OCI-M1 (cell line): ENCODE measurements at places on chromosomes 7 and 10.

- DNase-seq = peak; percentile 71
Measured at GRCh38 chr10:117320050-117320665, 55.1 kb downstream of the PDZD8 start.

- peak; percentile 66 for DNase-seq
Measured at GRCh38 chr10:11875494-11876281, 52.5 kb downstream of the PROSER2 start.

GRCh38 chr7:55156919-55157763 lies 138.3 kb downstream of the EGFR start:
- no peak for DNase-seq

DNA sequence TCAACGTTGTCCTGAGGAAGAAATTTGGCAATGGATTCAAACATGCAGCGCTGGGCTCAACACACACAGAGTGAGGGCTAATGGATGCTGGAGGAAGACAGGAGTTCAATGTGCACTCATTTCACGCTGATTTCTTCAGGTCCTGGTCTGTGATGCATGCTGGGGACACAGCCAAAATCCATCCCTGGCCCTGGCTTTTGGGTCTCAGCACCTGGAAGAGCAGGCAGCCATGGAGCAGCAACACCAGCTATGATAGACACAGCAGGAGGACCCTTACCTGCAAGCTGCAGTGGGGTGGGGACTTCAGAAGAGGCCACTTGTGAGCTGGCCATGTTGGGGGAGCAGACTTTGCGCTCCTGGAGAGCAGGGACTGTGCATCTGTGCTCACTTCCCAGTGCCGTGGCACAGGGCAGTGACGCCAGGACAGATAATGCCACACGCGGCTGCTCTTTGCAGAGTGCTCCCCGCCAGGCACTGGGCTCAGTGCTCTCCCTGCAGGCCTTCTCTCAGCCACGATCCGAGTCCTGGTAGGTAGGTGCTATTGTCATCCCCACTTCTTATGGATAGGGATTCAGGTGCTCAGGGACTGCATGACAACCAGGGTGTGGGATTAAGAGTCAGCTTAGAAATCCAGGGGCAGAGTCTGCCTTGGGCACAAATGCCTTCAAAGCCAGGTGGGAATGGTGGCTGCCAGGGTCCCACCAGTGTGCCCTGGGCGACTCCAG lies 138.8 kb upstream of the UNC5B start:
- no peak for DNase-seq

DNA sequence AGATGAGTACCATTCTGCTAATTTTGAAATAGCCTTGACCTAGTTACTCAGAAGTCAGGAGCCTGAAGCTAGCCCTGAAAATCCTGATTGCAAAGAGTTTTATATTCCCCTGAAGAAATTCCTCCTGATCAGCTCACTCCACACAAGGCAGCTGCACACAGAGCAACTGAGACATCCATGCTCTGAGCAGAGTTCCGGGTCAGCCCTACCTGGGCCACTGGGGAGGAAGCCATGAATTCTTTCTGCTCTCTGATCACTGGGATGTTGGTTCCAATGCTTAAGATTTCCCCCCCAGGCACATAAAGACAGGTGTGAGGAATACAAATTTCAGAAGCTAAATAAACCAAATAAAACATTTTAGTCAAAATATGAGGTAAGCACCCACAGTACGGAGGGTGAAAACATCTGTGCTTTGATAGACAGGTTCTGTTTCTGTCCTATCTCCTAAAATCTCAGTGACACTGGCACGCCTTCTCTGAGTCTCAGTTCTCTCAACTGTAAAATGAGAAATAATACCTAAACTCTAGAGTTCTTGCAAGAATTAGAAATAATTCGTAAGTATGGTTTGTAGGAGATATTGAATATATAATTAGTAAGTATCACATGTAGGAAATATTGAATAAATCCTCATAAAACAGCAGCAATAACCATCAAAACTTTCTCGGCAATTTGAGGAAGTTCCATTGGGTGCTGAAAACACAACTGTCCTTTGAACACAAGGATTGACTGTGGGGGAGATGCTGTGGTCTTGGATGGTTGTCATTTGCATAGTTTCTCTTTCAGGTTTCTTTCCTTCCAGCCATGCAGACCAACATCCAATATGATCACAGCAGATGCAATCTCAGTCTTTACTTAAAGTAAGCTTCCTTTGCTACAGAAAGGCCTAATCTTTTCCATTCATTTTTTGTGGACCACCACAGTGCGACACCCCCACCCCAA lies 133.0 kb upstream of the TNS3 start:
- DNase-seq = peak; percentile 48

DNA sequence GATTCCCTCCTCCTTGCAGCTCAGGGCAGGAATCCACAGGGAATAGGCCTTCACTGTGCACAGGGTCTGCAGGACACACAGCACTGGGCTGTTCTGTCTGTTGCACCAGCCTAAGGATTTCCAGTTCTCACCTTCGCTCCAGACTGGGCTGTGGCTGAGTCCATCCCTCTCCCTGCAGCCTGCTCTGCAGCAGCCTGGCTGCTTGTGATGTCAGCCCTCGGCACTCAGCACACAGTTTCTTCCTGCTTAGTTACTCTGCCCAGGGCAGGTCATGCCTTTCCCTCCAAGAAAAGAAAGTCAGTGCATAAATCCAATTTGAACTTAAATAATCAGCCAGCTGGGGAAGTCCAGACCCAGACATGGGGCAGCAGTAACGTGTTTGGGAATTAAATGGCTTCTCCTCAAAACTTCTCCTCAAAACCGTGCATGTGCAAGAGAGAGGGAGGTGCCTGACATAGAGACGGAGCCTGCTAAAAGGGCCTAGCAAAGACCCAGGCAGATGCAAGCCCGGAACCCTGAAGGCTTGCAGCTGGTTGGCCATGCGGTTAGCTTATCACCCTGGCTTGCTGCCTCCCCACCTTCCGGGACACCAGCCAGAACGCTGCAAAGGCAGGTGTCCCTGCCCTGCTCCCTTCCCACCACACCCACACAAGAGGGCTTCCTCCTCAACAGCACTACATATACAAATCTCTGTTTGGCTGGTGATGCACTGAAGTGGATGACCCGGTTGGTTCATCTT lies 10.9 kb upstream of the GDF2 start:
- DNase-seq = peak; percentile 42

- no peak for DNase-seq
Measured at GRCh38 chr10:95423164-95424005, 132.6 kb upstream of the PDLIM1 start.
